ENCODE measurements at places on chromosomes 7 and 10.

DNA sequence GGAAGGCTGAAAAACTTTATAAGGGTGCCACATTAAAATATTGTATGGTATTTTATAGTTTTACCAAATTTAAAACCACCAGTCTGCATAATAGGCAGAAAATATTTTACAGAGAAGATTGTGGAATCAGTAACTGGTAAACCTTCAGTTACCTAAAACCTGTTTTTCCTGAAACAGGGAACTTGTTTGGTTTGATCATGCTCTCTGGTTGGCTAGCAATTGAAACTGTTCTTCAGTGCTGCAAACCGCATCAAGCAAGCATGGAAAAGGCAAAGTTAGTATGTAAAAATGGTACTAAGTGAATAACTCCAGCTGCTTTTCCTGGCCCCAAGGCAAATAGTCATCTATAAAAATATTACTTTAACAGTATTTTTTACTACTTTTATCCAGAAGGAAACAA lies 316.9 kb upstream of the LRRN3 start:
- DNase-seq = no peak

- DNase-seq = no peak
Observed at GRCh38 chr10:56522166-56522565, 161.1 kb upstream of the ZWINT start.

GRCh38 chr7:74176555-74176954 lies 2.4 kb downstream of the EIF4H start:
- DNase-seq = no peak

DNA sequence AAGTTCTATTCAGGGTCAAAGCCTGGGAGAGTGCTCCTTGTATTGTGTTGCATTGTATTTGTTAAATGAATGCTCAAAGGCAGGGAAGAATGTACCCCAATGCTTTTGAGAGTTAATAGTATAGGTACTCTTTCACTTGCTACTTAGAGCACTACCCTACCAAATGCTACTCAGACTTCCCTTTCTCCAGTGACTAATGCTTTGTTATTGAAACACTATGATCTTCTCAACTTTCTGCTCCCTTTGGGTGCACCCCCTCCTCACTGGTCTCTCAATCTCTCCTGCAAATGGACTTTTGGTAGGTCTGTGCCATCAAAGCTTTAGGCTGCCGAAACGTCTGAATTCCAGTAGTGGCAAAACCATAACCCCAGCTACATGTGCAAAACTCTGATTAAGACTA lies 177.7 kb upstream of the AHR start:
- DNase-seq = no peak

DNA sequence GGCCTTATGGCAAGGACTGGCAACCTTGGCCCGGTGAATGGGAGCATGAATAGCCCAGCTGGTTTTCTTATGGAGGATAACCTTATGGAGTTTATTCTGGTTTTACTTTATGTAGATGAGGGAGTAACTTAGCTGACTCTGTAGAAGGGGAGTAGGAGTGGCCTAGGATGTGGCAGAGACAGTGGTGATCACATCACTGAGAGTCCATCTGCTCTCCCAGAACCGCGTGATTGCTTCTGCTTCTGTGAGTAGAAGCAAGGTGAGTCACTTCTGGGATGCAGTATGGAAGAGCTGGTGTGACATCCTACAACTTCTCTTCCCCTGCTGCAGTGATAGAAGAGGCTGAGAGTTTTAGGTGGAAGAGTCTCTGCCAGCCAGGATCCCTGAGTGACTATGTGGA lies 129.2 kb downstream of the RPS24 start:
- DNase-seq = no peak

DNA sequence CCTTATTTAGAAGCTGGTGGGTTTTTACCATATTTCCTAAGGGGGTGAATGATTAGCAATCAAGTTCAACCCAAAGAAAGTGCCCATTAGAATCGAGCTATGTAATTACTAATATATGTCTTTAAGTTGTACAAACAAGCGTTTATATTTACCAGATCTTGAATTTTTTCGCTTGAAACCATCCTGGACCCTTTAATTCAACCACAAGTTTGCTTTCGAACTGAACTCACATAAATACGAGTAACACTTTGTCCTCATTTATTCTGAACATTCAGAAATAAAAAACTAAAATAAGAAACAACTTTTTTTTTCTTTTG lies 1.5 kb downstream of the SRI start:
- no peak for DNase-seq
